ENCODE measurements at places on chromosomes 16 and 17.
A peak's percentile ranks its signal among the peaks of the same experiment; 100 is the strongest.

DNA sequence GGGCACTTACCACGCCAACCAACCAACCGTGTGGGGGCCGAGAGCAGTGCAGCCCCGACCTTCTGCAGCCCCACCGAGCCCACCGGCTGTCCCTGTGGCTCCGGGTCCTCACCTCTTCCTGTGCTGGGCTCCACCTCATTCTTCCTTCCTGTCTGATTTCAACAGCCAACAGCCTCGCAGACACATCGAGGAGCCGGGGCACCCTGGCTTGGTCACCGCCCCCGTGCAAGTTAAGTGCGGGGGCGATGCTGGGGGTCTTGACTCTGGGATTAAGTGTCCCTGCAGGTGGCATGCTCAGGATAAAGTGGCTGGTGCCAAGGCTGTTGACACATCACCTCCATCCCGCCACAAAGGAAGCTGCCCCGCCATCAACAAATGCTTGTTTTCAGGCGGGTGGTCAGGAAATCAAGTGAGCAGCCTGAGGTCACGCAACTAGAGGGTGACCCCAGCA is at the start of gene NLRC3:
Gene NLRC3, minus strand, starts transcription at position 102 of the 451 bp plus-strand sequence. CDS start 12,367 bp downstream, outside the sequence.
- peak; percentile 28 for DNase-seq

- DNase-seq, result no peak
Observed at GRCh38 chr16:77939968-77940367, 82.4 kb upstream of the CLEC3A start.

GRCh38 chr17:42853004-42853403 is 2.0 kb downstream of the AOC3 start:
- no peak for DNase-seq

GRCh38 chr16:1309888-1310831 is 724 bp downstream of the UBE2I start:
- no peak for DNase-seq

GRCh38 chr16:70756071-70756470 is 44.9 kb downstream of the VAC14 start:
- no peak for DNase-seq

DNA sequence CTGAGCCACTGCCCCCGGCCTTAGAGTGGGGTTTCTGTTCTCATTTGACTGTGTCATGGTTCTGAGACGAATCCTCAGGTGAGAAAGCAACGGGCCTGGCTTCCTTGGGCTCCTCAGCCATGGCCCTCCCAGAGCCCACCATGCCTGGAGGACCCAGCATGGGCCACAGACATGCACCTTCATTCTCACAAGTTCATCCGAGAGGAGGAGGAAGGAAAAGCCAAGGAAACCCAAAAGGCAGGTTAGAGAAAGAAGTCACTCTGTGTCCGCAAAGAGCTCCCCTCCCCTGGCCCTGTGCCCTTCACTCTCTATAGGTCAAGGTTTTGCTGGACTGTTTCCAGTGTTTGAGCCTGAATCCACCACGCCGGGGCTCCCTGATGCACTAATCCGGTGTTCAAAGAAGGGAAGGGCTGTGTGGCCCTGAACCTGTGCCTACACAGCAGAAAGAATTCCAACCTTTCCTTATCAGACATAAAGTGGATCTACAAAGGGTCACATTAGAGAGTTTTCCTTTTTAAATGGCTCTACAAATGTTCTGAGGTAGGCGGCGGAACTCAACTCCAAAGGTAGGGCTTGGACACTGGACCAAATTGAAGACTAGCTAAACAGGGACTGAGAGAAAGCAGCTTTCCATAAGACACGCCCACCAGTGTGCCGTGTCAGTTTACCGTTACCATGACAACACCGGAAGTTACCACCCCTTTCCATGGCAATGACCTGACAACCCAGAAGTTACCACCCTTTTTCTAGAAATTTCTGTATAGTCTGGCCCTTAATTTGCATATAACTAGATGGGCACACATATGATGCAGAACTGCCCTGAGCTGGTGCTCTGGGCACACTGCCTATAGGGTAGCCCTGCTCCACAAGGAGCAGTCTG is 15.9 kb upstream of the PECAM1 start:
- no peak for DNase-seq

DNA sequence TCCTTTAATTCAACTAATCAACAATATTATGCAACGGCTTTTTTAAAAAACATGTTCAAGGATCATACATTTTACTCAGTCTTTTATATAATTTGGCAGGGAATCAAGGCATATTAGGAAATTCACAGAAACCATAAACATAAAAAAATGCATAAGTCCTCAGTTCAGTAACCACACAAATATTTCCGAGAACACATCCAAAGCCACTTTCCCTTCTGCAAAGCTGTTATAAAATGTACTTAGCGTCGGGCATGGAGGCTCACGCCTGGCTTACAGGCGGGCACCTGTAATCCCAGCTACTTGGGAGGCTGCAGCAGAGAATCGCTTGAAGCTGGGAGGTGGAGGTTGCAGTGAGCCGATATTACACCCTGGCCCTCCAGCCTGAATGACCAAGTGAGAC is 9.7 kb upstream of the ZC3H7A start:
- DNase-seq, result no peak

DNA sequence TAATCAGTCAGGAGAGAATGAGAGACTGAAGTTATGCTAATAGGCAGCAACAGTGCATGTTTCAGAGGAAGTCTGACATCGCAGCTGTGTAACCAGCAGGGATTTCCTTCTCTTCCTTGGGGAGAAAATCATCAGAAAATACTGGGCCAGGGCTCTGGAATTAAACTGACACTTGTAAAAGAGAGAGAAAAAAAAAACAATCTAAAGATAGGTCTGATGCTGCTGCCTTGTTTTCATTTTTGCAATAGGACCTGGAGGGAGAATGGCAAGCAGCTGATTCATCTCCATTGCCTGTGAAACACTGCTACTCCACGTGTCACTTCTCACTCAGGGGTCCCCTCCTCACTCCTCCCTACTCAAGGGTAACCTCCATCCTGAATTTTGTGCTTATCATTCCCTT is 17.7 kb upstream of the CORO6 start:
- no peak for DNase-seq

GRCh38 chr17:17191346-17191792 is 14.8 kb downstream of the PLD6 start:
- DNase-seq, result no peak
